Cortex of kidney (tissue), 1 donor: ENCODE measurements at places on chromosomes 13 and 19.

GRCh38 chr13:85725433-85725832 lies 73.8 kb downstream of the SLITRK6 start:
- no peak for DNase-seq

- no peak for DNase-seq
Measured at GRCh38 chr19:50833802-50834167, 411 bp upstream of the KLK15 start.

- DNase-seq, result no peak
Measured at GRCh38 chr13:50999641-51000040, 90.0 kb downstream of the RNASEH2B start.

DNA sequence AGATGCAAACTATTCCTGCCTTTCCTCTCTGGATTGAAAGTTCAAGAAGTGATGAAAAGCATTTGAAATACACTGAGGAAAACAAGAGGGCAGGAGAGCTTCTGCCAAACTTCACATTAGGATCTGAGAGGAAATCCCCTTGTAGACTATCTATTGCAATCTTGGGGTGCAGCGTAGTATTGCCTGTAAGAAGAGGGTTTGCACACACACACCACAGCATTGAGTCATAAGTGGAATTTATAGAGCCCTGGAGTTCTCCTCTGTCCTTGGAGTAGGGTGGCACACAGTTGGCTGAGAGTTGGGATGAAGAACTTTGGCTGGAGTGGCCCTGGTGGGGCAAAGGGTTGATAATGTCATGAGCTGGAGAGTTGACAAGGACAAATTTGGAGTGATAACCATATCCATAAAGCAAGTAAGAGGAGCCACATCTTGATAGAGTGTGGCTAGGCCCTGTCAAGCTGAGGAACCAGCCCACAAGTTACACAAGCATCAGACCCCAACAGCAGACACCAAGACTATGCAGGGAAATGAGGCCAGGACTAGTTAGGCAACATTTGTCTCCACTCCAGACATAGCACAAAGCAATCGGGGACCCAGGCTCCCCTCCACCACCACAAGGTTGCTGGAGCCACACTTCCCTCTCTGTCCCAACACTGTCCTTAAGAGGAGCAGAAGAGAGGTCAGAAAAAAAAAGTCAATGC lies 520.9 kb downstream of the KLF5 start:
- no peak for DNase-seq

DNA sequence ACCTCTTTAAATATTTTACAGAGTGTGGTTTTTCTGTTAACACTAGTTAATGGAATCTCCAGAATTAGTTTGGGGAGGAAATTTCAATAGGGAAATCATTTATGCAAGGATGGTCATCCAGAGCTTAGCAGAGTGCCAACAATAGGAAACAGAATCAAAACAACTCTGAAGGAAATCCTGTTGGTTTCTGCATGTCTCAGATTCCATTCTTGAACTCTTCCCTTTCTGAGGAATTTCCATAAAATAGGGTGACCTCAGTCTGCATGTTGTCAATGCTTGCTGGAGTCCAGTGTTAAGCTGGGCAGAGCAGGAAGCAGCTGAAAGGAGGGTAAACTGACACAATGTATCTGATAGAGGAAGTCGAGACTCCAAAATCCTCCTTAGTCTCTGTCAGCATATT lies 16.9 kb downstream of the CBY2 start:
- no peak for DNase-seq

- DNase-seq, result no peak
Measured at GRCh38 chr13:74287724-74288169, 153.5 kb upstream of the KLF12 start.

GRCh38 chr19:31553846-31554215 lies 204.6 kb upstream of the TSHZ3 start:
- DNase-seq, result no peak

DNA sequence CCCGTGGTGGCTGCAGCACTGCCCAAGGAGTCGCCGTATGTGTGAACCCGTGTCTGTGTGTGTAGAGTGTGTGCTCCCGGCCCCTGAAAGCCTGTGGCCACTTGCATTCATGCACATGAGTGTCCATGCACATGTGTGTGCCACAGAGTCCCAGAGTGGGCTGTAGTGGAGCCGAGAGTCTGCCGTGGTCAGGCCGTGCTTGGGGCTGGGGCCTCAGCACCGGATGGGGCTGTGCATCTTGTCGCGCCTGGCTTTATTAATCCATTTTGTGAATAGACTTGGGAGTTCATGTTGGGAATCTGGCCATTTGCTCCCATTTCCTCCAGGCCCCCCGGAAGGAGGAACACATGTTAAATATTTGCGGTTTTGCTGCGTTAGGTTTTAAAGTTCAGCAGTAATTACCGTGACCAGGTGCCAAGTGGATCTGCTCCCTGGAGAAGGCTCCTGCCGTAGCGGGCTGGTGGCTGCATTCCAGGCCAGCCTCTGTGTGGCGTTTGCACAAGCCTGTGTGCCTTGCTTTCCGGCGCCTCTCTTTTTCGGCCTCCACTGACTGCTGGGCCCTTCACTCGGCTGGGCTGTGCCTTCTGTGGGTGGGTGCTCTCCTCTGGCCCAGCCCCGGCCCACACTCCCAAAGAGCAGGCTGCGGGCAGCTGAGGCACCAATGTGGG lies 69.2 kb upstream of the KCTD15 start:
- no peak for DNase-seq

DNA sequence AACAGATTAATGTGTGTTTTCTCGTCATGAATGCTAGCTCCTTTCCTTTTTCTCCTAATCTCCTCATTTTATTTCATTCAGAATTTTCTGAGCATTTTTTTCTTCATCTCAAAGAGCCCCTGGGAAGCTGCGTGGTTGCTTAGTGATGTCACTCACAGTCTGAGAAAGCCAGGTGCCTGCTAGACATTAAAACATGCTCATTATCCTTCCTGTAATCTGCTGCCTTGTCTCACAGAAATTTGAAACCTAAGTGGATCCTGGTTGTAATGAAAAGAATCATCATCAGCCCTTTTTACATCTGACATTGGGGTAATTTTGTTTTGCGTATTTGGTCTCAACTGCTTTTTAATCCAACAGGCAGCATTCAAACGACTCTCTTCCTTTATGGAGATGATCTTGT lies 108.2 kb upstream of the RNF113B start:
- DNase-seq, result no peak

GRCh38 chr19:17835182-17836006 lies 12.4 kb downstream of the JAK3 start:
- DNase-seq, result no peak

- DNase-seq, result no peak
Measured at GRCh38 chr13:106762708-106763107, 194.8 kb upstream of the ARGLU1 start.
